ENCODE measurements at places on chromosomes 2 and 18.
A peak's percentile ranks its signal among the peaks of the same experiment; 100 is the strongest.

DNA sequence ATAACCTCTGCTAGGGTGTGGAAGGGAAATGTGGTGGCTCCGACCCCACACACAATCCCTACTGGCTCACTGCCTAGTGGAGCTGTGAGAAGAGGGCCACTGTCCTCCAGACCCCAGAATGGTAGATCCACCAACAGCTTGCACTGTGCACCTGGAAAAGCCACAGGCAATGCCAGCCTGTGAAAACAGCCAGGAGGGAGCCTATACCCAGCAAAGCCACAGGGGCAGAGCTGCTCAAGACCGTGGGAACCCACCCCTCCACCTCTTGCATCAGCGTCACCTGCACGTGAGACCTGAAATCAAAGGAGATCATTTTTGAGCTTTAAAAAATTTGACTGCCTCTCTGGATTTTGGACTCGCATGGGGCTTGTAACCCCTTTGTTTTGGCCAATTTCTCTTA is 249.0 kb upstream of the CDH2 start:
- DNase-seq = no peak

DNA sequence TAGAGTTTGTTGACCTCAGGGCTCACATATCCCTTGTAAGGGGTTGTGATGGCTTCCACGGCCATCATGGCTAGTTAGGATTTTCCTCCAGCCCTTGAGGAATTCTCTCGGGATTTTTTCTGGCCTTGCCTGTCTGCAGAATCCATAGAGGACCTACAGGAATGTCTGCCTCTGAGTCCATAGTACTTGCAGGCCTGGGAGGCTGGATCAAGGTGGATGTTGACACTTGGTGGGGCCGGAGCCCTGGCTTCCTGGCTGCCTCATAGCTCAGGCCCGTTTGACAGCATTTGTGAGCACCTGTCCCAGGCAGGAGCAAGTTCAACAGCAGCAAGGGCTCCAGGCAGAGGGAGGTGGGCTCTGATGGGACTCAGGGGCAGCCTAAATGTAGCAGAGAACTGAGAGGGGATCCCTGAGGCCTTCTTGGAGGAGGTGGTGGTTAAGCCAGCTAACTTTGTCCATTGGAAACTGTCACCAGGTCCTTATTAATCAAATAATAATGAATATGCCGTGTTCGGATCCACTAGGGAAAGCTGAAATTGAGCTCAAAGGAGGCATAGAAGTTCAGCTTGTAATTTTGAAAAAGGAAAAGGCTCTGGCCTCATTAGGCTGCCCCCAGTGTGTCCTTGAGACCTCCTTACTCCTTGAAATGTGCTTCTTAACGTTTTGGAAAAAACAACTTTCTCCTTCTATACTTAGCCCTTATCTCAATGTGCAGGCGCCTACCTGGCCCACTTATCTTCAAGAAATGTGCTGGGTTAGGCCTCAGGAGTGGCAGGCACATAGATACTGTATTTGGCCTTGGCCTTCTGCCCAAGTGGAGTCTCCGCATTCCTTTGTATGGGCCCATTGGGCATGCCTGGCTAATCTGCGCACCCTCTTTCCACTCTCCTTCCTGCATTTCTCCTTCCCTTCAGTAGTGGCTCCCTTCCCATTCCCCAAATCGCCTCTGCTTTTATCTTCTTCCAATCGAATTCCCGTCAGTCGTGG is 66.9 kb downstream of the HPCAL1 start:
- DNase-seq = no peak

- peak; percentile 97 for DNase-seq
Measured at GRCh38 chr2:200408428-200409316, 101.2 kb downstream of the KCTD18 start.

DNA sequence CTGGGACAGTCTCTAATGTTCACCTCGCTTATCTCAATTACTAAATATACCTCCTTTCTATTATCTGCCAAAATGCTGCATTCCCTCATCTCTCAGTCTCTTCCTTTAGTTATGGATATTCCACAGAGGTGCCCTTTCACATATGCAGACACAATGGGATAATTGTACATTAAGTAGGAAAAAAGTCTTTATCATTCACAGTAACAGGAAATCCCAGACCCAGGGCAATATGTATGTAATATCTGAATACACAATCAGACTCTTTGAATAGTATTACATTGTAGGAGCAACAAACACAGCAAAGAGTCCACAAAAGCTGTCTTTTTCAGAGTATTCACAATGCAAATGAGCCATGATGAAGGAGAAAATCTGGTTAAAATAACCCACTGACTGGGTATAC is 1399.0 kb upstream of the ZEB2 start:
- DNase-seq = no peak

DNA sequence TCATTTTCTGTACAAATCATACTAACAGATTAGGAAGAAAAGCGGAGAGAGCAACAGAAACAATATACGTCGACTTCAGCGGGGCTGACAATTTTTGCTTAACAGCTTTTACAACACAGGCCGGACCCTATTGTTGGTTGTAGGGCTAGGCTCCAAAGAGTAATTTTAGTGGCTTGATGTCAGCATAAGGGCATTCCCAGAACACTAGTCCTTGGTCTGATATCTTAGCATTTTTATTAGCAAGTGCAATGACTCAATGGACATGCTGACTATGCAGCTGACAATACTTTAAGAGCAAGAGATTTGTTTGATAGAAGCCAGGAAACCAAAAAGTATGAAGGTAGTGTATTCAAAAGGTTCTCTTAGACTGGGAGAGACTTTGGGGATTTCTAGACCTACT is 209.9 kb downstream of the LNPK start:
- DNase-seq = no peak

- no peak for DNase-seq
Measured at GRCh38 chr2:18009891-18010290, 131.4 kb downstream of the KCNS3 start.

- DNase-seq = no peak
Measured at GRCh38 chr2:39091543-39091942, 29.3 kb downstream of the SOS1 start.

DNA sequence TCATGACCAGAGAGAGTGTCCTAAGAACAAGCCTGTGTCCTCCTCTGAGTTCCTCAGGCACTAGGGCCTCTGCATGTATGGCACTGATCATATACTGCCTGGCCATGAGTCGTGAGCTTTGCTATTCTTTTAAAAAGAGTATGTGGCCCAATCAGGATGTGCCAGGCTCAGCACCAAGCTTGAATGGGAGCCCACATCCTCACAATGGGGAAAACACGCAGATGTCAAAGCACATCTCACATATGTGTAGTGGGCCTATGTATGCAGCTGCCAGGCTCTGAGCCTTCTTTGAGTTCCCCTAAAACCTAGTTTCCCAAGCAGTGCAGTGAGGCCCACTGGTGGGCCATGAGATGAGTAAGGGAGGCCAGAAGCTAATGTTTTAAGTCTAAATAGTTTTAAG is 69.9 kb upstream of the SLC1A4 start:
- DNase-seq = no peak

DNA sequence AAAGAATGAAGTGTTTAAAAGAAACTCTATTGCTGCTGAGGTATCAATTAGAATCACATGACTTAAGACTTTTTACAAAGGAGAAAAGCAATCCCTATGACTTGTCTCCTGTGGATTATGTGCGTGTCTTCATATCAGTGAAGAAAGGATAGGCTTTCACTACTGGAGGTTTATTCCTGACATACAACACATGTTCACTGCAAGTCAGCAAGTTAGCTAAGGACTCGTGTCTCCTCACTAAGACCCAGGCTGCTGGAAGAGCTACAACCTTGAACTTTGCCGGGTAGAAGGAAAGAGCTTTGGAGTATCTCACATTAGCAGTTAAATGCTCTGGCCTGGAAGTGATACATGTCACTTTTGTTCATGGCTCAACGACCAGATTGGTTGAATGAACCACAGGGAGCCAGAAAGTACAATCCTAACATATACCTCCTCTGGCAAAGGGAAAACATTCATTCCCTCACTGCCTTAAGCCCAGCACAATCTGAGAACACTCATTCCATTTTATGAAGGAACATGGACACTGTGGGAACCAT is 215.3 kb downstream of the RNF152 start:
- no peak for DNase-seq
